ENCODE measurements at places on chromosomes 13 and 19.

DNA sequence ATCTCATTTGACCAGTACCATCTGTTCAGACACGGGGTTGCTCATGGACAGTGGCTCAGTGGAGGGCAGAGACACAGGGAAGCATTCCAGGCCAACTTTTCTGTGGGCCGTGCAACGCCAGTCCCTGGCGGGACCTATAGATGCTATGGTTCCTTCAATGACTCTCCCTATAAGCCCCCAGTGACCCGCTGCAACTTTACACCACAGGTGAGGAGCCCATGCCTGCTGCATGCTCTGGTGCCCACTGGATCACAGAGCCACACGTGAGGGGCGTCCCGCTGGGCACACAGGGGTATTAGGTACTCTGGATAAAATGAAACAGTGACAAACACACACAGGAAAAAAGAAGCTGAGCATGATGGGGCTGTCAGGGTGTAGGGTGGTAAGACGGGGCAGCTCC is 34.3 kb downstream of the LAIR2 start:
- no peak for DNase-seq

DNA sequence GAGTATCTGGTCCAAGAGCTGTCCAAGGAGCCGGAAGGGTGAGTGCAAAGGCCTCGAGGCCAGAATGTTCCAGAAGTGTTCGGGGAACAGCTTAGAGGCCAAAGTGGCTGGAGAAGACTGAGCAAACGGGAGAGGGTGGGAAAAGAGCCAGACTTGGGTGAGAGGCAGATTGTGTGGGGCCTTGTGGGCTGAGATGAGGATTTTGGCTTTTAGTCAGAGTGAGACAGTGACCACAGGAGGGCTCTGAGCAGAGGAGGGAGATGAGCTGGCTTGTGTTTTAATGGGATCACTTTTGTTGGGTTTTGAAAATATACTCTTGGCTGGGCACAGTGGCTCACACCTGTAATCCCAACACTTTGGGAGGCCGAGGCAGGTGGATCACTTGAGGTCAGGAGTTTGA is 5.6 kb downstream of the NANOS2 start:
- no peak for DNase-seq

DNA sequence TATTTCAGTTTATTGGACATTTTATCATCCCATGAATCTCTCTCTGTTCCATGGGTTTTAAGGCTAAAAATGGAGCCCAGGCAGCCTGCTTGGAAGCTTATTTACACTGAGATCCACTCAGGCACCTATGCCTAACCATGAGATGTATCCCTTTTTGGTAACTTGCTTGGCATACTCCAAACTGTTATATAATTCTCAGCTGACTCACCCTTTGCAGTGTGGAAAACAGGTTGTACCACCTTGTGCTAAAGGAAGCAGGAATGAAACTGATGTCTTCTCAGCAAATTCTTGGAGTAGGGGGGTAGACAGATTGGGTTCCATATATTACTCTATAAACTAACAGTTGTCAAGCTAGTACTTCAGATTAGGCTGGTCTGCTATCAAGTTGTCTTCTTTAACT is 483.6 kb downstream of the KLF5 start:
- no peak for DNase-seq

- no peak for DNase-seq
These were observed 3.4 kb downstream of the SF3A2 start for GRCh38 chr19:2239771-2240770.

GRCh38 chr13:69450245-69450644 is 657.4 kb upstream of the ATXN8OS start:
- DNase-seq = no peak

Data from RCC 7860 (cell line).